ENCODE measurements at places on chromosomes 2 and 18. TPM values are rescaled to one million over a fixed set of nuclear protein-coding genes. Genes with fewer than 3 reads are reported as not detected.

DNA sequence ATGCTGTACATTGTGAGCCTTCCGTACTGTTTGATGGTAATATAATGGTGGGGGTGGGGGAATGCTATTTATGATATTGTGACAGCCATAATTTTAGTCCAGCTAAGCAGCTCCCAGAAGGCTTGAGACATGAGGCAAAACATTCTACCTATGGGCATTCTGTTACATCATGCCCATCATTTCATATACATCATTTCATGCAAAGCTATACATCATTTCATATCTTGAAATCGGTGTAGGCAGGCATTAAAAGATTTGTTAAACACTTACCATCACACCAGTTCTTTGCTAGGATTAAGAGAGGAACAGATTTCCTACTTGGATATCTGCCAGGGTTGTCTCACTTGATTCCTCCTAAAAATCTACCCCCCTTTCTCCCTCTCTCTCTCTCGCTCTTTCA is 84.5 kb downstream of the COL5A2 start:
- DNase-seq: no peak

GRCh38 chr2:182416191-182416590 is 10.6 kb downstream of the PDE1A start:
- DNase-seq: no peak

- DNase-seq: no peak
Observed at GRCh38 chr2:191638802-191639172, 39.1 kb upstream of the NABP1 start.

DNA sequence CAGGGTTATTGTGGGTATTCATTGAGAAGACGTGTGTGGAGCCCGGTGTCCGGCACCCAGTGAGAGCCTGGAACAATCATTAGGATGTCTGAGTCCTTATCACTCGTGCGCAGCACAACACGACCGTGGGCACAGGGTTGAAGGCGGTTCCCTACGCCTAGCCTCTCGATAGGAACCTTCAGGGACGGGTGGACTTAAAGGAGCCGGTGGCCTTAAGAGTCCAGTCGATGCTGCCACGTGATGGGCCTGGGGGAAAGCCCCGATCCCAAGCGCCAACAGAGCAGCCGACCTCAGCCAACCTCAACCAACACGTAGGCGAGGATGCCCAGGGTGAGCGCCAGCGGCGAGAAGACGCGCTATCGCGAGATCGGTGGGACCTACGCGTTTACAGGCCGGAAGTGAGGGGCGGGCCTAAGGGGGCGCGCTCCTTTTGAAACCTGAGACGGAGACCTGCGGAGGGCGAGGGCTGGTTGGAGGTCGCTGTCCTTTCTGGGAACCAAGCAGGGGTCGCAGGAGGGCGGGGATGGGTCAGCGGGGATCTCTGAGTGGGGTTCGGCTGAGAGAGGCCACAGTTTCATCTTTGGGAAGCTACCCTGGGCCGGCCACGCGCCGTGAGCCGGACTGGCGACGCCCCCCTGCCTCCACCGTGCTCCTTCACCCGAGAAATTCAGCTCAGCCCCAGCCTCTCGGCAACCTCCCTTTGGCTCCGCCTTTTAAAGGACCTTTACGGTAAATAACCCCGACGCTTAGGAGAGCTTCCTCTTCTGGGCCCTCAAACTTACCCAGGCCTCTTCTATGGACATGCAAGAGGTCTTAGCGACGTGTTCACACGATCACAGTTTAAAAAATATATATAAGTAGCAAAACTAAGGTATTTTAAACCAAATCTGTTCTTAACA is 28.3 kb downstream of the WNT10A start:
- DNase-seq: peak; percentile 96

- DNase-seq: no peak
Observed at GRCh38 chr18:33014060-33014796, 241.4 kb upstream of the KLHL14 start.

DNA sequence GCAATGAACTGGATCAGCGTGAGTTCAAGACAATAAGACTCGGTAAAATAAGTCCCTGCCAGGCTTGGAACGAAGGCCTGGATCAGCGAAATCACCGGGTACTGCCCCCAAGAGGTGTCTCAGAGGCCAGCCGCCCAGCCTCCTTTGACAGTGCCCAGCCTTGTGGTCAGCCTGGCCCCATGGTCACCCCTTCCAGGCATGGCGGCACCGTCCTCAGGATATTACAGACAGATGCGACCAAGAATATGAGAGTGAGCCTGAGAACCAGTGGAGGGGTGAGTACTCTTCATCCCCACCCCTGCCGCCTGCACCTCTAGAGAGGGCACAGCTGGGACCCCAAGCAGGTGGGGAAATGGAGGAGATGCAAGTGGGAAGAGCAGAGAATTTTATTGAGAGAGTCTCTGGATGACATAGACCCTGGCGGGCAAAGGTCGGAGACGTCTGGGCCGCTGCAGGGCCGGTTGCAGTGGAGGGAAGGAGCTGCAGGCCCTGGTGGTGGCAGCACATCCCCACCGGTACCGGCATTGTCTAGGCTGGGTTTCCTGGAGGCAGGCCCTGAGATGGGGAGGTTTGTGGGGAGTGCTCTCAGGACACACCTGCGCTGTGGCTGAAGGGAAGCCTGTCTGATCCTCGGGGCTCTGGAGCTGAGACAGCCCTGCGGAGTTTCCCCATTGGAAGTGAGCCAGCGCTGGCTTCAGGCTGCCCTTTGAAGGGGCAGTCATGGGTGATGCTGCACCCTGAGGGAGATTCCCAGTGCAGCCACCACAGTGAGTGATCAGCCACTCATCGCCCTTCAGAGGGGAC is 190.0 kb downstream of the SEPTIN10 start:
- DNase-seq: no peak

- no peak for DNase-seq
Observed at GRCh38 chr2:108616318-108616717, 82.0 kb downstream of the LIMS1 start.

DNA sequence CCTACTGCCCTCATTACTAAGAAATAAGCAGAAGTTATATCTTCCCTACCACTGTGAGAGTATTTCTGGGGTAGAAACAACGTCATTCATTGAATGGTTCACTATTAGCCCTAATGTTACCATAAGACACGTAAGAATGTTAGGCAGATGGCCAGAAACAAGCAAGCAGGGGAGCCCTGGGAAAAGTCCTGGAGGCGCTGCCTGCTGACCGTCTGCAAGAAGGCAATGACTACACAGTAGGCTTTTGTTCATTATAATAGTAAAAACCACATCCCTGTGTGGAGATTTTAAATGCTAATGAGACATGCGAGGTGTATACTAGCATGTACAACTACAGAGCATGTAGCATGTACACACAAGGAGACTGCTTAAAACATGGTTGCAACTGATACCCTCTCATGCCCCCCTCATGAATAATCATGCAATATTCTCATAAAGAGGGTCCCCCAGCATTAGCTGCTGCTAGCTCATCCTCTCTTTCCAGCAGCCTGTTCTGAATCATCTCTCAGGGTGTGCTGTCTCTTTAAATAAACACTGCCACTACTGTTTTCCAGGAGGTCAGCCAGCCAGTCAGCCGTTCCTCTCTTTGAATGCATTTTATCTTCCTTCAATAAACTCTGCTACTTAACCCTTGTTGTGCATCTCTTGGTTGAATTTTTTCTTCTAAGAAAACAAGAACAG is 23.6 kb downstream of the SUCLG1 start:
- DNase-seq: no peak

DNA sequence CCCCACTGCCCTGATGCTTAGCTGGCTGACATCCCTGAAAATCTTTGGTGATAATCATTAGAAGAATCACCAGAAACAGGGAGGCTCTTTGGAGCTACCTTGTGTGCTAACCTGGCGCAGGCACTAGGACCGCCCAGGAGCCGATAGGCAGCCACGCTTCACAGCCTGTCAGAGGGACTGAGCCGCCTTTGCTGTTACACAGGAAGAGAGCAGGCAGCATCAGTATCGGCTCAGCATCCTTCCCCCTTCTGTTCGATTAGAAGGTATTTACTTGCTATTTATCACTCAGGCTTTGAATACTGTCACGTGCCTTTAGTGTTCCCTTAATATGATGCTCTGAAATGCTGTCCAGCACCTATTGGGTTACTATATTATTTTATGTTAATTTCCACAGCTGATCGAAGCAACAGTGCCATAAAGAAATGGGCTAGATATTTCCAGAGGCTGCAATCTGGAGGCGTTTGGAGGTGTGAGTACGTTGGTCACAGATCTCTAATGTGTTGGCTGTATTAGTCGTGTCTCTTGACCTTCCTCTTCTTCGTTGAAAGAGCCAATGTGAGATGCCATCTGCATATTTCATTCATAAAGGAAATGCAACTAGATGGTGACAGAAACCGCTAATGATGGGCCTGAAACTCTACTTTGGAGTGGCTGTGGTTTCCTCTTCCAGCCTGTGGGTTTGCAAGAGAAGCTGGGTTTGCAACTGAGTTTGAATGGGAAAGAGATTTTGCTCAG is 110.4 kb upstream of the RAB27B start:
- peak; percentile 69 for DNase-seq

- no peak for DNase-seq
Observed at GRCh38 chr2:216909541-216910210, 49.8 kb upstream of the TNP1 start.

- no peak for DNase-seq
Observed at GRCh38 chr2:165655661-165656060, 138.4 kb downstream of the GALNT3 start.

- no peak for DNase-seq
Observed at GRCh38 chr2:16117791-16118610, 177.7 kb downstream of the MYCN start.

GRCh38 chr2:9782197-9782719 is 61.0 kb upstream of the TAF1B start:
- DNase-seq: peak; percentile 91

GRCh38 chr18:14086458-14087231 is 45.6 kb downstream of the ZNF519 start:
- peak; percentile 22 for DNase-seq

CD207 gene
- not detected for total RNA-seq

CEBPZOS gene
- total RNA-seq: 30.7 TPM

REEP1 gene
- total RNA-seq: 0.19 TPM

PSTPIP2 gene
- 14.3 TPM for total RNA-seq

PRSS56 gene
- not detected for total RNA-seq

GATA6 gene
- total RNA-seq: not detected

ERFE gene
- total RNA-seq: not detected

Measured in activated naive CD4-positive, alpha-beta T cell treated with anti-CD3 and anti-CD28 coated beads for 36 hours (primary cell).